ENCODE measurements at places on chromosomes 12 and 14. TPM values are rescaled to one million over a fixed set of nuclear protein-coding genes. Genes with fewer than 3 reads are reported as not detected.
A peak's percentile ranks its signal among the peaks of the same experiment; 100 is the strongest.

DNA sequence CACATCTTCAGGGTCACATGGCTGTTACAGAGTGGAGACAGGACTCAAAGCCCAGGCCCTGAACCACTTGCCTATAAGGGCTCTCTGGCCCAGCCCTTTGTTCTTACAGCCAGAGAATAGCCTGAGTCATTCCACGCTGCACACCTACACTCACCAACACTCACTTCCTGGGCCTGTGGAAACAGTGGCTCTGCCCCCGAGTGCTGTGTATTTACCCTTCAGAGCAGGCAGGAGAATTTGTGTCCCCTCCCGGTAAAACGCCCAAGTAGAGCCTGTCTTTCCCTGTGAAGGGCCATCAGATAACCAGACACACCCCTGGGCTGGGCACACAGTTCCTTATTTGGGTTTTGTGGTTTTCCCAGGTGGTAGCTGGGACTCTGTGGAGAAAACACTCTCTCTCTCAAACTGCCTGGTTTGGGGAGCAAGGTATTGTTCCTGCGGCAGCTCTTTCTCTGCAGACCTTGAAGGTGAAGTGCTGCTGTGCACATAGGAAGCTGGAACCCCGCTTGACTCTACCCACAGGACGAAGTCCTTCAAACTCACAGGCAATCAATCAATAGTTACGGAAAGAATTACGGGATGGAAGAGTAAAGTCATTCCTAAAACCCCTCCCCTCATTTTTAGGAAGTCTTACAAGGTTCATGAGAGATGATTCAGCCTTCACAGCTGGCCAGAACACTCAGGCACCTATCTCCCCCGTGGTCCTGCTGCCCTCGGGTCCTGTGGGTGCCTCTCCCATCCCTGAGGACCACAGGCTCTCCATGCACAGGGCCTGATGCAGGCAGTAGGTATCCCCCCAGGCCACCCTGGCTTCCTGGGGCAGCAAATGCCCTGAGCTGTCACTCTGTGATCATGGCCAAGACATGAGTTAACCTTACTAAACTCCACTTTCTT is 20.3 kb downstream of the FIGNL2 start:
- no peaks in the 10 kb centered on the region for H3K36me3 ChIP-seq
- no peaks in the 10 kb centered on the region for H3K27me3 ChIP-seq
- H3K27ac ChIP-seq: no peak overlapping the region
- H3K4me3 ChIP-seq: no peak overlapping the region

DNA sequence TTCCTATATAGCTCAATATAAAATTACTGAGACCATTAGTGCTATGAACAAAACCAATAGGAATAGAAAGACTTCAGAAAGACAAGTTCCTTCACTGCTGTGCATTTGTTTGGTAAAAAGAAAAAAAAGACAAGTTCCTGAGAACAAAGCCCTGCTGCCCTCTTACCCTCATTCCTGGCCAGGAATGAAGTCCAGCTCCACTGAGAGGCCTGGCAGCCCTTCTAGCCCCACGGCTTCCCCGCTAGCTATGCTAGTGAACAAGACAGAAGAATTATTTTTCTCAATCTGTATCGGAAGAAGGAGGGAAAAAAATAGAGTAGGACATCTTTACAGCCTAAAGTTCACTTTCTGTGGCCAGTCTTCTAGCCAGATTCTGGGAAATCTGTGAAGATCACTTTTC is 1.6 kb downstream of the MFAP5 start:
- no peak for DNase-seq
- no peak overlapping the region for H3K27ac ChIP-seq
- H3K36me3 ChIP-seq: no peaks in the 10 kb centered on the region
- peaks cover 2% of the 10 kb centered on the region for H3K27me3 ChIP-seq

GPR68 gene
- total RNA-seq: 0.14 TPM

- peaks cover 7% of the 10 kb centered on the region for H3K4me1 ChIP-seq
- H3K4me3 ChIP-seq: no peak overlapping the region
- no peak overlapping the region for H3K27ac ChIP-seq
- H3K36me3 ChIP-seq: no peaks in the 10 kb centered on the region
These were observed 79.5 kb downstream of the PIK3C2G start for GRCh38 chr12:18340786-18341185.

DNA sequence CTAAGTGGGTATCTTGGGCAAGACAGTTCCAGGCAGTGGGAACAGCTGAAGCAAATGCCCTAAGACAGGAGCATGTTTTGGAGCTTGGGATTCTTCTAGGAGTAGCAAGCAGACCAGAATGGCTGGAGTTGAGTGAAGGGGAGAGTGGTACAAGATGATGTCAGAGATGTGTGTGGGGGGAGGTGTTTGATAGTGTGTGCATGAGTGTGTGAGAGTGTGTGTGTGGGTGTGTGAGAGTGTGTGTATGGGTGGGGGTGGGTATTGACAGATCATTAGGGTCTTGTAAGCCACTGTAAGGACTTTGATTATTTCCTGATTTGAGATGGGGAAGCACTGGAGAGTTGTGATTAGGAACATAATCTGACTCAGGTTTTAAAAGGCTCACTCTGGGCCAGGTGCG is 78.4 kb downstream of the TTC8 start:
- no peak overlapping the region for H3K27ac ChIP-seq
- H3K36me3 ChIP-seq: no peaks in the 10 kb centered on the region
- no peaks in the 10 kb centered on the region for H3K27me3 ChIP-seq
- H3K4me3 ChIP-seq: no peak overlapping the region
- no peaks in the 10 kb centered on the region for H3K4me1 ChIP-seq

DNA sequence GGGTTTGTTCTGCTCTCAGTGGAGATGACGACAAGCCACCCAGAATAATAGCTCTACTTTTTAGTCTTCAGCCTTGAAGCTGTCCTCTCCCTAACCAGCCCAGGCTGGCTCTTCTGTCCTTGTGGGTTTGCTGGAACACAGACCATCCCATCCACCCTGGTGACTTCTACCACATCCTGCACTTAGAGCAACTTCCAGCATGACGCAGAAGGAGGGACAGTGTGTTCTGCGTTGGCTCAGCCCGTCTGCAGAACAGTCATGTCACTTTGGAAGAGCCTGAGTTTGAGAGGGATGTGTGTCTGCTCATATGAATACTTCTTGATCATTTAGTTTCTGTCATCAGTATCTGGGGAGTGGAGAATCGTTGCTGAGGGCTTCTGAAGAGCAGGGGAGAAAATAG is 198.0 kb downstream of the CACNA1C start:
- DNase-seq: no peak
- H3K4me3 ChIP-seq: no peak overlapping the region
- no peaks in the 10 kb centered on the region for H3K4me1 ChIP-seq
- no peaks in the 10 kb centered on the region for H3K36me3 ChIP-seq

GRCh38 chr12:40105265-40105514 is 691 bp downstream of the SLC2A13 start:
- DNase-seq: no peak
- no peaks in the 10 kb centered on the region for H3K27me3 ChIP-seq
- H3K4me1 ChIP-seq: peaks cover 5% of the 10 kb centered on the region
- no peak overlapping the region for H3K27ac ChIP-seq
- no peaks in the 10 kb centered on the region for H3K36me3 ChIP-seq

GRCh38 chr14:22634233-22634900 is 9.8 kb downstream of the OR6J1 start:
- no peaks in the 10 kb centered on the region for H3K4me1 ChIP-seq
- DNase-seq: no peak
- H3K27me3 ChIP-seq: no peaks in the 10 kb centered on the region
- H3K27ac ChIP-seq: no peak overlapping the region

- H3K27me3 ChIP-seq: no peaks in the 10 kb centered on the region
- no peak overlapping the region for H3K4me3 ChIP-seq
- DNase-seq: no peak
- no peak overlapping the region for H3K27ac ChIP-seq
- H3K36me3 ChIP-seq: no peaks in the 10 kb centered on the region
These were observed 75.1 kb downstream of the PELI2 start for GRCh38 chr14:56193347-56193746.

- H3K4me3 ChIP-seq: no peak overlapping the region
- H3K4me1 ChIP-seq: no peaks in the 10 kb centered on the region
- DNase-seq: no peak
These were observed 283.2 kb downstream of the RPAP3 start for GRCh38 chr12:47422611-47423010.

MMP19 gene
- 1.9 TPM for total RNA-seq

OTOGL gene
- total RNA-seq: 0.72 TPM

NELL2 gene
- total RNA-seq: 0.81 TPM

PAX9 gene
- 7.2 TPM for total RNA-seq

GARIN6 gene
- not detected for total RNA-seq

DNA sequence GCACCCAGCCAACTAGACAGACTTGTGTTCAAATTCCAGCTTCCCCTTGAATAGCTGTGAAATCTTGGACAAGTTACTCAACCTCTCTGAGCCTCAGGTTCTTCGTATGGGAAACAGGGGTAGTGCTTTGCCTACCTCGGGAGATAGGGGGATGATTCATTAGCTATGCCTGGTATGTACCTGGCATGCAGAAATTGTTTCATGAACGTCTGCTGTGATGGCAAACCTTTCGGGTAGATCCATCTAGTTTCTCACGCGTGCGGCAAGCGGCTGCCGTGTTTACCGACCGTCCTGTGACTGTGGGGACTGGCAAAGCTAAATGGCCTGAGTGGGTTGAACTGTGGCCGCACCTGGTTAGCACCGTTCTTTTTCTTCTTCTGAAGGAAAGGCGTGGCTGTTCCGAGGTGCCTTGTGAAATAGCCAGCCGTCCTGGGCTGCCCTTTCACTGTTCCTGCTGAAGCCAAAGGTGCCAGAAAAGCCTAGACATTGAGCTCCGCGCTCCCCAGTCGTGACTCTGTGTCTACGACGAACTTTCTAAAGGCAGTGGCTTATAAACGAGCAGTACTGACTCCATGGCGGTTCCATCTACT is 40.6 kb upstream of the MED13L start:
- no peak overlapping the region for H3K4me3 ChIP-seq
- no peaks in the 10 kb centered on the region for H3K27me3 ChIP-seq
- no peak for DNase-seq
- H3K4me1 ChIP-seq: peaks cover 14% of the 10 kb centered on the region
- no peak overlapping the region for H3K27ac ChIP-seq
- no peaks in the 10 kb centered on the region for H3K36me3 ChIP-seq

DNA sequence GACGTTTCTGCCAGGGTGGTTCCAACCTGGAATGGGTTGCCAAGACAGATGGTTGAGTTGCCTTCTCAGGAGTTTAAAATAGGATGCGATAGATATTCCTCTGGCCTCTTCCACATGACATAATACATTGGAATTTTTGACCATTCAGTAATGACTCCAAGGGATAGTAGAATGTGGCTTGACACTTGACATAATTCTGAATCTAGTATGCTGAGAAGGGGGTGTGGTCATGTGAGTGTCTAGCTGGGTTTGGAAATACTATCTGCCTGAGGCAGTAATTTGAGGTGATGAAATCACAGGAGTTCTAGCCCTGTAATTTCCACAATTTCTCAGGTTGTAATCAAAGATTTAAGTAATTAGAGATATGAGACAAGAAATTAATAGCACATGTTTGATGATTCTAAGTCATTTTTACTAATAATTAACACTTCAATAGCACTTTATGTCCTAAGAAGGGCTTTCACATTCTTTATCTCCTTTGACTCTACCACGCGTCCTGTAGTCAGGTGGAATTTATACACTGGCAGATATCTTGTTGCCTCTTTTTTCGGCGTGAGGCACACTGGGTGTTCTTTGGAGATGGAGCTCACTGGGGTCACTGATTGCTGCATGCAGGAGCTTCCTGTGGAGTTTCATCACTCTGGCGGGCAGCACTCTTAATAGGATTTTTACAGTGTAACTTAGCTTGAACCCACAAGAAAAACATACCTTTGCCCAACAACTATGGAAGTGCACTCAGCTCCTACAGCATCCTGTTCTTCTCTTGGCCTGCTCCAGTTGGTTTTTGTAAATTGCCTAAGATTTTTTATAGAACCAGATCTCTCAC is 3.2 kb upstream of the AMIGO2 start:
- DNase-seq: peak; percentile 40
- no peaks in the 10 kb centered on the region for H3K27me3 ChIP-seq
- peaks cover 10% of the 10 kb centered on the region for H3K4me1 ChIP-seq
- H3K4me3 ChIP-seq: no peak overlapping the region
- no peaks in the 10 kb centered on the region for H3K36me3 ChIP-seq

- no peaks in the 10 kb centered on the region for H3K27me3 ChIP-seq
- DNase-seq: no peak
- H3K4me3 ChIP-seq: no peak overlapping the region
- no peak overlapping the region for H3K27ac ChIP-seq
- H3K4me1 ChIP-seq: no peaks in the 10 kb centered on the region
These were observed 8.8 kb upstream of the HEBP1 start for GRCh38 chr12:13008741-13009380.

DNA sequence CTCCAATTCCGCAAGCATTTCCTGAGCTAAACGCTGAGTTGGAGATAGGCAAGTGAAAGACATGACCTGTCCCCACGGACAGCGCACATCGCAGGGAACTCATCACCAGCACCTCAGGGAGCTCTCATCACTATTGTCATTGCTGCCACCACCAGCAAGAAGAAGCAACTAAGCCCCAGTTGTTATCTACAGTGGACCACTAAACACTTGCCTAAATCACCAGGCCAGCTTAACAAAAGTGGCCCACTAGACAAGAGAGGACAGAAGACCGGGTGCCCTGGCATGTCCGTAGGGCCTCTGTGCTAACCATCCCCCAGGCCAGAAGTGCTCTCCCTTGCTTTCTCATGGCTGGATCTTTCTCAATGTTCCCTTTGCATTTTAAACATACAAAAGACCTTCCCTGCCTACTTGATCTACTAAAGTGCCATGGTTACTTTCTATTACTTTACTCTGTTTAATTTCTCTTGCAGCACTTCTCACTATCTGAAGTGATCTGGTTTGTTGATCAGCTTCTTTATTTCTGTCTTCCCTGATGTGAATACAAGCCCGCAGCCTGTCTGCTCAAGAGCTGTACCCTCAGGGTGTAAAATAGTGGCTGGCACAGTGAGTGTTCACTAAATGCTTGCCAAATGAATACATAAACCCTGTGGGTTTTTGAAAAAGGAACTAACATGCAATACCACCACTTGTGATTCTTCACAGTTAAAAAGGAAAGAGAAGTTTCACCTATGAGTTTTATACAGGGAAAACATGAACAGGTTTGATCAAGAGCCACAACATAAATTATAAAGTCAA is 60.9 kb upstream of the RFLNA start:
- H3K27ac ChIP-seq: peak overlapping the region; percentile 80
- no peak for DNase-seq
- H3K27me3 ChIP-seq: no peaks in the 10 kb centered on the region
- peaks cover 64% of the 10 kb centered on the region for H3K4me1 ChIP-seq
- no peaks in the 10 kb centered on the region for H3K36me3 ChIP-seq

GRCh38 chr14:85596562-85596961 is 66.6 kb downstream of the FLRT2 start:
- H3K4me1 ChIP-seq: no peaks in the 10 kb centered on the region
- H3K4me3 ChIP-seq: no peak overlapping the region
- no peaks in the 10 kb centered on the region for H3K27me3 ChIP-seq
- DNase-seq: no peak
- H3K36me3 ChIP-seq: no peaks in the 10 kb centered on the region

DNA sequence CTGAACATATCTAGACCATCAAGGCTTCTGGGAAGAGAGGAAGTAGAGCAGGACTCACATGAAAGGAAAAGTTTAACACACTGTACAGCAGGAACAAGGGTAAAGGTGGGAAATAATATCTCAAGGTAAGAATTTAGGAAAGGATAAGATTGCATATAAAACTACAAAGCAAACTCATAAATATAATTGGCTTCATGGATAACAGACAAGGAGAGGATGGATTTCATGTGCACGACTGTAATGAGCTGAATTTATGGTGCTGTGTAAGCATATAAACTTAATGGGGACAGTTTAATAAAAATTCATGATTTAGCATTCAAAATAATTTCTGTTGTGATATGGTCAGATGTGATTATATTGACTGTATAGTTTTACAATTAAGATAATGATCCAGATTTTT is 298.0 kb downstream of the GXYLT1 start:
- no peaks in the 10 kb centered on the region for H3K4me1 ChIP-seq
- H3K36me3 ChIP-seq: no peaks in the 10 kb centered on the region
- no peak overlapping the region for H3K4me3 ChIP-seq
- no peak for DNase-seq

ERO1A gene
- total RNA-seq: 83.4 TPM
